Esophagus squamous epithelium (tissue), 5 donors: ENCODE measurements at places on chromosomes 4 and X. TPM values are rescaled to one million over a fixed set of nuclear protein-coding genes. Genes with fewer than 3 reads are reported as not detected.

DNA sequence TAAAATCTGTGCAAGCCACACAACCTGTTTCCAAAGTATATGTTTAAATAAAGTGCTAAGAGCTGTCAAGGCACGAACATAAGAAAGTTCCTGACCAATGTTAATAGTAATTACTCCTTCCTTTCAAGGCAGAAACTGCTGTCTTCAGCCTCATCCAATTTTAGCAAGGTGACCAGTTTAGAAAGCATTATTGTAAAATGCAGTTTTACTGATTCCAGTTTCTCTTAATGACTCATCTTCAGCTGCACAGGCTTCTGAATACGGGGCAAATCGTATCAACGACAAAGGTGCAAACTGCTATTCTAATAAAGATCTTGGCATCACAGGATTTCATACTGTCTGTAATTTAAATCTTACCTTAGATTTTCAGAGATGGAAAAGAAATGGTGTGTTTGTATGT is 87.5 kb downstream of the PPP3CA start:
- no peaks in the 10 kb centered on the region for H3K4me1 ChIP-seq
- H3K4me3 ChIP-seq: no peak overlapping the region
- no peaks in the 10 kb centered on the region for H3K36me3 ChIP-seq
- H3K27ac ChIP-seq: no peak overlapping the region
- no peak for DNase-seq

- peak within 1 kb of the TSS; percentile 62 for H3K4me3 ChIP-seq
- peak within 1 kb of the TSS; percentile 90 for H3K27ac ChIP-seq
- no peaks in the 10 kb centered on the region for H3K27me3 ChIP-seq
- no peaks in the 10 kb centered on the region for H3K36me3 ChIP-seq
- no peaks in the 10 kb centered on the region for H3K4me1 ChIP-seq
Measured at GRCh38 chrX:18983666-18984380, at the start of gene PHKA2. Gene PHKA2 (minus strand): TSS chrX:18984114. CDS start chrX:18983932, 182 bp downstream.

DNA sequence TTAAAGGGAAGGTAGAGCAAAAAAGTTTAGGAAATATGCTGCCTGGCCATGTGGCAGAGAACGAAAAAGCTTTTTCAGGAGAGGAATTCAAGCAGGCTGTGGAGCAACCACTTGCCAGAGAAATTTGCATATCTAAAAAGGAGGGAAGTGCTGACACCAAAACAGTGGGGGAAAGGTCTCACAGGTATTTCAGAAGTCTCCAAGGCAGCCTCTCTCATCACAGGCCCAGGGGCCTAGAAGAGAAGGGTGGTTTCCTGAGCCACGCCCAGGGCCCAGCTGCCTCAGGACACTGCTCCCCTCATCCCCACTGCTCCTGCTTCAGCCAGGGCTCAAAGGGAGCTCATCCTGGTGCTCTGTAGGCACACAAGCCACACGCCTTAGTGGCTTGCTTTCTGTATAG is 29.9 kb upstream of the STS start:
- no peaks in the 10 kb centered on the region for H3K36me3 ChIP-seq
- no peaks in the 10 kb centered on the region for H3K27me3 ChIP-seq
- no peak overlapping the region for H3K27ac ChIP-seq

The CCDC160 gene
- total RNA-seq: 0.19 TPM

GRCh38 chr4:184833046-184833838 is 7.5 kb upstream of the ACSL1 start:
- no peak overlapping the region for H3K4me3 ChIP-seq
- H3K36me3 ChIP-seq: no peaks in the 10 kb centered on the region
- no peaks in the 10 kb centered on the region for H3K27me3 ChIP-seq

DNA sequence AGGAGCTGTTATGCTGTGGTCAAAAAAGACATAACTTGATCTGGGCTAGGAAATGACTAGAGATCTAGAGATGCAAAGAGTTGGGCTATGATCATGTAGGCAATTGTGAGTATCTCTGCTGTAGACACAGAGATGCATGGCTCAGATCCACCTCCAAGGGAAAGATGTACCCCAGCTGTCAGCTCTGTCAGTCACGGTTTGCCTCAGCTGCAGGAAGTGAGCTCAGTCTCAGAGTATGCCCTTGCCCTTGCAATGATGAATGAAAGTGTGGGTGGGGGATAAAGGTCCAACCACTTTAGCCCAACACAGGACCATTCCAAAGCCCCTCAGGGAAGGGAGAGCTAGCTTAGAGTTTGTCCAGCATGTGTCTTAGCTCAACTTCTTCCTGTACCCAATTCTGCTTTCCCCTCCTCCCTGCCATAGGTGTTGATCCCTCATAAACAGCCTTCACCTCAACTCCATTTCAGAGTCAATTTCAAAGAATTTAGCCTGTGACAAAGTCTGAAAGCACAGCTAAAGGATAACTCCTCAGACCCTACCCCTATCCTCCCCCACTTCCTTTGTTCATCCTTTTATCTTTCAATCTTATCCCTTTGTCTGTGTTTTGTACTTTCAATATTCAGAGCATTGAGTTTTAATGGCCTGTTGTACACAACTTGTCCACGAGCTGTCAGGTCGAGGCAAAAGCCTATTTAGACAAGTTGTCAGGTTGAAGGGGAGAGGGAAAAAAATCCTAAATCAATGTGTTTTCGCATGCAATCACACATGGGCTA is 90.6 kb downstream of the MID1IP1 start:
- no peaks in the 10 kb centered on the region for H3K4me1 ChIP-seq
- H3K4me3 ChIP-seq: no peak overlapping the region

DNA sequence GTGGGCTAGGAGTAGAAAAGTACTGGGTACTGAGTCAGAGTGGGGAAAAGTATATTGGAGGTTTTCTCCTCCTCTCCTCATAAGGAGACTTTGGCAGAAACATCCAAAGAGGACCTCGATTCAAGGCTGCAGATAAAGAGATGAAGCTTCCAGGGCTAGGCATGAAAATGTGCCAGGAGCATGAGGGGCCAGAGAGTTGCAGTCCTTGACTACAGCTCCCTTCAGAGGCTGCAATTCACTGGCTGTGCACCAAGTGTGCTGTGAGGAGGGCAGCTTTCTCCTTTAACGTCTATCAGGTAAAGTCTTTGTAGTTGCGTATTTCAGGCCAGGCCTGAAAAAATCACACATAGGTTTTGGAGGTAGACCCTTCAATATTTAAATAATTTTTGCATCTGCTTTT is 174.9 kb upstream of the VEGFC start:
- H3K27ac ChIP-seq: no peak overlapping the region
- no peaks in the 10 kb centered on the region for H3K36me3 ChIP-seq
- no peaks in the 10 kb centered on the region for H3K4me1 ChIP-seq
- DNase-seq: no peak

- H3K27ac ChIP-seq: no peak overlapping the region
- H3K27me3 ChIP-seq: no peaks in the 10 kb centered on the region
- no peak overlapping the region for H3K4me3 ChIP-seq
- H3K4me1 ChIP-seq: no peaks in the 10 kb centered on the region
Measured at GRCh38 chr4:115678425-115678941, 565.1 kb upstream of the NDST4 start.

DNA sequence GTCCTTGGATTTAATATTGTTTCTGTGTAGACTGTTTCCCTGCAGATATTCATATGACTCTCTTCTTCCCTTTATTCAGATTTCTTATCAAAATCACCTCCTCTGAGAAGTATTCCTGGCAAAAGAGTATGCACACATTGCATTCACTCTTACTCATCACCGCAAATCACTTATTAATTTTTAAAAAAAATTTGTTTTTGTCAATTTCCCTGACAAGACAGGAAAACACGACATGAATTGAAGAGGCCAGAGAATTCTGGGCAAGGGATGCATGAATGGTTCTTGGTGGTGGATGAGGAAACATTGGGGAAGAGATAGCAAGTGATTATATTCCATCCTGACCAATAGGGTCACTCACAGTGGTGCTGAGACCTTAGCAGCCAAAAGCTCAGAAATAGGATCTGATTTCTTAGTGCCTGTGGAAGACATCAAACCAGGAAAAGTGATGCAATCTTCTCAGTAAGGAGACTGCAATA is 522.5 kb upstream of the AGA start:
- no peaks in the 10 kb centered on the region for H3K27me3 ChIP-seq
- no peaks in the 10 kb centered on the region for H3K4me1 ChIP-seq
- H3K36me3 ChIP-seq: no peaks in the 10 kb centered on the region
- H3K4me3 ChIP-seq: no peak overlapping the region

DNA sequence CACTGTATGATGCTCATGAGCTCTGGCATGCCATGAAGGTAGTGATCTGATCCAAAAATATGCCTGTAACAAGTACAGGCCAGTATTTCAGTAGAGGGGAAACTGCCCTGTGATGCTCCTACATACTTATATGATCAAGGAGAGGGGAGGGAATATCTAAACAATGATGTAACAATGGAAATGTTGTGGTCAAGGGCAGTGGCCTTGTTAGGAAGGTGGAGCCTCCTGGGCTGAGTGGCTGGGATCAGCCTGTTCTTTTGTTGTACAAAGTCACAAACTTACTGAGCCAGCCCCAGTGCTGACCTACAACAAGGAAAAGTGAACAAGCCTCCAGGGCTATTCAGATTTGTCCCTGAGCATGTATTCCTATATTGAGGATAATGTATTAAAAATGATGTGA is 70.3 kb downstream of the ANXA10 start:
- H3K4me1 ChIP-seq: no peaks in the 10 kb centered on the region
- no peaks in the 10 kb centered on the region for H3K27me3 ChIP-seq
- H3K27ac ChIP-seq: no peak overlapping the region
- H3K36me3 ChIP-seq: no peaks in the 10 kb centered on the region
- H3K4me3 ChIP-seq: no peak overlapping the region

GRCh38 chr4:15352524-15352923 is 75.3 kb upstream of the C1QTNF7 start:
- H3K27ac ChIP-seq: no peak overlapping the region
- H3K36me3 ChIP-seq: no peaks in the 10 kb centered on the region
- DNase-seq: no peak
- no peaks in the 10 kb centered on the region for H3K27me3 ChIP-seq
- peaks cover 9% of the 10 kb centered on the region for H3K4me1 ChIP-seq

The CFAP99 gene
- 0.11 TPM for total RNA-seq

- no peak overlapping the region for H3K4me3 ChIP-seq
- no peaks in the 10 kb centered on the region for H3K36me3 ChIP-seq
- no peak overlapping the region for H3K27ac ChIP-seq
- DNase-seq: no peak
- H3K27me3 ChIP-seq: no peaks in the 10 kb centered on the region
Measured at GRCh38 chr4:149784018-149784417, 31.6 kb downstream of the IQCM start.

The TMSB15B gene
- 2.1 TPM for total RNA-seq

The APLN gene
- total RNA-seq: 0.38 TPM

- no peak for DNase-seq
- no peak overlapping the region for H3K4me3 ChIP-seq
- H3K27me3 ChIP-seq: no peaks in the 10 kb centered on the region
- no peaks in the 10 kb centered on the region for H3K36me3 ChIP-seq
- no peaks in the 10 kb centered on the region for H3K4me1 ChIP-seq
Measured at GRCh38 chr4:122027203-122027602, 75.3 kb upstream of the TRPC3 start.

The TMSB4X gene
- 867 TPM for total RNA-seq

DNA sequence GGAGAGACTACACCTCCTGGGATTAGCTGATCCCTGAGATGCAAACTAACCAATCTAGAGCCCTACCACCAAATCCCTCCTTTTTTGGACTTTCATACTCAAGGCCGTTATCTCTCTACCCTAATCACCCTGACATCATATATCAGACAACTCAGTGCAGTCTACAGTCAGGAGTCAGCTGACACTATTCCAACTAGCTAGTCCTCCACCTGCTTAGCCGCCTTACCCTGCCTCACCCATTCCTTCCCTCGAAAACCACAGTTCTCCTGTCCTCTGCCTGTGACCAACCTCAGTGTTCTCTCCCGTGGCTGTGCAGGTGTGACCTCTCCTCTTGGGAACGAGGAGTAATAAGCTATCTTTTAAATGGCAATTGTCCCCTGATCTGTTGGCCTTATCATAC is 1.8 kb upstream of the PPEF2 start:
- no peaks in the 10 kb centered on the region for H3K27me3 ChIP-seq
- no peaks in the 10 kb centered on the region for H3K36me3 ChIP-seq
- no peak overlapping the region for H3K4me3 ChIP-seq
- H3K4me1 ChIP-seq: no peaks in the 10 kb centered on the region
- H3K27ac ChIP-seq: no peak overlapping the region

DNA sequence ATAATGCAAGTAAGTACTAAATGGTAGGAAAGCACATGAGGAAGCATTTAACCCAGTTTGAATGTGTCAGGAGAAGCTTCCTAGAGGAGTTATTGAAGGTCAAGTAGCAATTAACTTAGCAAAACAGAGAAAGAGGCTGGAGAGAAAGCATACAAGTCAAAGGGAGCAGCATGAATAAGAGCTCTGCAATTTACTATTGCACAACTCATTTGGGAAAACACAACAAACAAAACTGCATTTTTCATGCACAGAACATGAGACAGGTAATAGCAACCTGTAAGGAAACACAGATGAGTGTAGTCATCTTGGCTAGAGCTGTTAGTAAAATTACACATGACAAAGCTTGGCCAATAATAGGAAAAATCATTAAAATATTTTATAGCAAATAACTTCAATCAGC is 538.1 kb downstream of the PPP4R3C start:
- no peak overlapping the region for H3K4me3 ChIP-seq
- no peaks in the 10 kb centered on the region for H3K27me3 ChIP-seq

DNA sequence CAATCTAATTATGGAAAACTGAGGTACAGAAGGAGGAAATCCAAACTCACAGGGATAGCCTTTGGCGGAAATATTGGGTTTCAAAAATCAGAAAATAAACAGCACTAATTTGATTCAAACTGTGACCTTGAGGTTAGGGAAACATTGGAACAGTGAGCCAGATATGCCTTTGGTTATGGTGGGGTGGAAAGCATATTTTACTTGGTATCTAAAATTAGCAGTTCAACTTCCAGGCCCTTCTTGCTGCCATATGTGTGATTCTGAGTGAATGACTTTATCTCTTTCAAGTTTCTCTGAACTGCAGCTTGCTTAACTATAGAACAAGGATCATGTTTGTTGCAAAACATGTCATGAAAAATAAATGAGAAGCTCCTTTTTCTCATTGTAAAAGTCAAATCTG is 240.9 kb upstream of the VEGFC start:
- H3K27me3 ChIP-seq: no peaks in the 10 kb centered on the region
- DNase-seq: no peak
- no peak overlapping the region for H3K4me3 ChIP-seq
- H3K4me1 ChIP-seq: no peaks in the 10 kb centered on the region

GRCh38 chr4:184868623-184869022 is 42.9 kb upstream of the ACSL1 start:
- no peak overlapping the region for H3K4me3 ChIP-seq
- no peaks in the 10 kb centered on the region for H3K4me1 ChIP-seq
- no peak overlapping the region for H3K27ac ChIP-seq

DNA sequence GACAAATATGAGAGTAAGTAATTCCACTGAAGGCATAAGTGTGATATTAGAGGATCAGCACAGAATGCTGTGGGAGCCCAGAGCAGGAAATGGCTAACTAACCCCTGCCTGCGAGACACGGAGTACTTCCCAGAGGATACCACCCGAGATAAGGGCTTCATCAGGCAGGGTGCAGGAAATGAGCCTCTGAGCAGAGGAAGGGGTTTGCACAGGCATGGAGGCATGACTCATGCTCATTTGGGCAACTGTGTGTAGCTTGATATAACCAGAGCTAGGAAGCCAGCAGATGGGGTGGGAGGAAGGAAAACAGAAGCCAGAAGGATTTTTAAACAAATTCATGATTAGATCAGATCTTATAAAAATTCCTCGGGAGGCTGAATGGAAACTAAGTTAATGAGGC is 70.0 kb upstream of the TSPAN5 start:
- H3K4me3 ChIP-seq: no peak overlapping the region
- no peaks in the 10 kb centered on the region for H3K4me1 ChIP-seq
- H3K27ac ChIP-seq: no peak overlapping the region
- no peaks in the 10 kb centered on the region for H3K27me3 ChIP-seq

The PAGE1 gene
- total RNA-seq: not detected
